Eye (tissue), 1 donor: ENCODE measurements at places on chromosomes 2 and 18.

DNA sequence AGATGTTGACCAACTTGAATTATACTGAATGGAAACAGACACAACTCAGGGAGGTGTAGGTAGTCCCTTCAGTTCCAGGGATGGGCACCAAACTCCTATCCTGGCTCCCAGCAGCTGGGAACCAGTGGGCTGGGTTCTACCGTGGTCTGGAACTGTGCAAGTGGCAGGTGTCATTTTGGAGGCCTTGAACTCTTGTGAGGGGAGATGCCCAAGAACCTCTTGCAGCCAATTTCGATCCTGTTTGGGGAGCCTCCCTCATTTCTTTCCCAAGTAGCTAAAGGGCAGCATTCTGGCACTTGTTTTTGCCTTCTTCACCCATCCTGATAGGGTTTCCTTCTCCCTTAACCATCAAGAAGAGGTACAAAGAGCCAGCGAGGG, 200.2 kb downstream of the ANKRD30B start:
- no peak for DNase-seq

DNA sequence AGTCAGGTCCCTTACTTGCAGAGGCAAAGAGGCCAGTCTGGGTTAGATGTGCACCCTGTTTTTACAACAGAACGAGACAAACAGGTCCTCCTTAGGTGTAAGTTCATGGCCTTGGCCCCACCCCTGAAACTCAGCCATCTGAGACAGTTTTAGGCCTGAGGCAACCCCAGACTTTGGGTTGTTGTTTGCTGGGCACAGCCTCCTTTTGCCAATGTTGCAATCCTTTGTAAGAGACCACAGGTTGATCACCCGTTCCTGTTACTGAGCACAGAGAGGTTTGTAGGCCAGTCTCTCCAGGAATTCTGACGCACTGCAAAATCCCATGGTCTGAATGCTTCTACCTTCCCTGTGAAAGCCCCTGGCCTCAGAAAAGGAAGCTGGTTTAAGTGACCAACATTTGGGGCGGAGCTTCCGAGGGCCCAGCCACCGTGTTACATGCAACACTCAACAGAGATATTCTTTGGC, 15.5 kb upstream of the IL1RN start:
- no peak for DNase-seq

- no peak for DNase-seq
Measured at GRCh38 chr2:25419678-25420242, 78.0 kb upstream of the DNMT3A start.

DNA sequence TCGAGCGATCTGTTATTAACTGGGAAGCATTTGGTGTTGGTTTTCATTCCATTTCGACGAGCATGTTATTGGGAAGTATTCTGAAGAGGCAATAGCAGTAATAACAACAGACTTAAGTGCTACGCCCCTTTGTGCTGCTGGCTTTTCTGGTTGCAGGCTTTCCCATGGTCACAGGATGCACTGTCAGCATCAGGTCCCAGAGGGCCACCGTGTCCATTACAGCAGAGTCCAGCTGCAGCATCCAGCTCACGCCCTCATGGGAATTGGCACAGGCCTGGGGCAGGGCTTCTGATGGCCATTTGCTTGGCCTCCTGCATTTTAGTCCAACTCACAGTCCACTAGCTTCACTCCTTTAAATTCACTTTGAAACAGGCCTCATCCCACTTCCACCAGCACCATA, 44.4 kb downstream of the BCL2L11 start:
- peak; percentile 62 for DNase-seq

DNA sequence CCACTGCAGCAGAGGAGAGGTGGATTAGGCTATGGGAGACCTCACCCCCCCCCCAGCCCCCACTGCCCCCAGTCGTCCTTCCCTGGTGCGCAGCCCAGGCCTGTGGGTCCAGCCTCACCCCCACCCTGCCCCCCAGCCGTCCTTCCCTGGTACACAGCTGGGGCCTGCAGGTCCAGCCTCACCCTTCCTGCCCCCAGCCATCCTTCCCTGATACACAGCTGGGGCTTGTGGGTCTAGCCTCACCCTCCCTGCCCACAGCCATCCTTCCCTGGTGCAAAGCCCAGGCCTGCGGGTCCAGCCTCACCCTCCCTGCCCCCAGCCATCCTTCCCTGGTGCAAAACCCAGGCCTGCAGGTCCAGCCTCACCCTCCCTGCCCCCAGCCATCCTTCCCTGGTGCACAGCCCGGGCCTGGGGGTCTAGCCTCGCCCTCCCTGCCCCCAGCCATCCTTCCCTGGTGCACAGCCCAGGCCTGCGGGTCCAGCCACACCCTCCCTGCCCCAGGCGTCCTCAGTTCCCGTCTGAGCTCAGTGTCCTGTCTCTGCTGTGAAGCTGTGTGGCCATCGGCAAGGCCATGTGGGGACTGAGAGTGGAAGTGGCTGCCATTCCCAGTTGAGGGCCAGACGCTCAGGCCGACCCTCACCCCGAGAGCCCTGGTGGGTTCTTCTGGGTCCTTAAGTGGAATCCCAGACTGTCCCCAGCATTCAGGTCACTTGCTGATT, 86.8 kb upstream of the SNTG2 start:
- DNase-seq: no peak

GRCh38 chr2:15819562-15820256, 120.6 kb upstream of the MYCN start:
- no peak for DNase-seq

- DNase-seq: no peak
Measured at GRCh38 chr2:200929334-200930249, 33.9 kb downstream of the ORC2 start.

GRCh38 chr18:48929941-48930713, 20.6 kb downstream of the SMAD7 start:
- peak; percentile 76 for DNase-seq

DNA sequence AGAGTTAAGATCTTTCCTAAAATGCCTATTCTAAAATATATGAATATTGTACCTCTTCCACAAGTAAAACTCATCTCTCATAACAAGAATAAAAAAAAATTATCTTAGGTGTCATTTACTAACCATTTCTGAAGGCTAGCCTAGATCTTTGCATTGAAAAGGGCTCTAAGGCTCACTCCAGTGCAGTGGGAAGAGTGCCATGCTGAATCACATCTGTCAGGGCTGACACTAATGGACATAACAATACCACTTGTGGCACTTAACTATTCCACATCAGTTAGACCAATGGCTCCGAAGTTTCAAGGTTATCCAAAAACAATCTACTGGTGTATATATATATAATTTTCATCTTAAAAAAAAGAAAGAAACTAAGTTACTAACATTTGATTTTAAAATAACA, 130.2 kb downstream of the EXOC6B start:
- peak; percentile 74 for DNase-seq

DNA sequence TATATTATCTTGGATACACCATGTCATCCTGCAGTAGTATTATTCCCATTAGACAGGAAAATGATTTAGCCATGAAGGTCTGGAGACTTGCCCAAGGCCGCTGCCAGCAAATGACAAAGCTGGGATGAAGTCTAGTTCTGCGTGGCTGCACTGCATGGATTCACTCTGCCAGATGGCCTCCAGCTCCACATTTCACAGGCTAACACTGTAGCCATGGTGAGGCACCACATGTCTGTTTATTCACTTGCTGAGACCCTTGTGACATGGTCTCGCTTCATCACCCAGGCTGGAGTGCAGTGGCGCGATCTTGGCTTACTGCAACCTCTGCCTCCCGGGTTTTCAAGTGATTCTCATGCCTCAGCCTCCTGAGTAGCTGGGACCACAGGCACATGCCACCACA, 31.5 kb upstream of the SCG2 start:
- no peak for DNase-seq

DNA sequence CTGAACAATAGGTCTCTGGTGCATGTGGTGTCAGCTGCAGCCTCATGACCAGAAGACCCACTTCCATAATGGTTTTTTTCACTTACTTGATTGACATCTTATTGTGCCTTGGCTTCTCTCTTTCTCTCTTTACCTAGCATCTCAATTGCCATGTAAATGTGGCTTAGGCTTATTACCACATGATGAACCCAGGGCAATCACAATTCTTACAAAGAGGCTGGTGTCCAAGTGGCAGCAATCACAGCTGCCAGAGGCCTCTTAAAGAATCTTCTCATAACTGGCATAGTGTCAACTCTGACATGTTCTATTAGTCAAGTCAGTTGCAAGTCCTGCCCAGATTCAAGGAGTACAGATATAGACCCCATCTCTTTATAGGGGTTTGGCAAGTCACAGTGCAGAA, 1224.8 kb downstream of the SUCLG1 start:
- no peak for DNase-seq

- DNase-seq: peak; percentile 90
Measured at GRCh38 chr2:101613056-101613704, 84.3 kb upstream of the MAP4K4 start.

DNA sequence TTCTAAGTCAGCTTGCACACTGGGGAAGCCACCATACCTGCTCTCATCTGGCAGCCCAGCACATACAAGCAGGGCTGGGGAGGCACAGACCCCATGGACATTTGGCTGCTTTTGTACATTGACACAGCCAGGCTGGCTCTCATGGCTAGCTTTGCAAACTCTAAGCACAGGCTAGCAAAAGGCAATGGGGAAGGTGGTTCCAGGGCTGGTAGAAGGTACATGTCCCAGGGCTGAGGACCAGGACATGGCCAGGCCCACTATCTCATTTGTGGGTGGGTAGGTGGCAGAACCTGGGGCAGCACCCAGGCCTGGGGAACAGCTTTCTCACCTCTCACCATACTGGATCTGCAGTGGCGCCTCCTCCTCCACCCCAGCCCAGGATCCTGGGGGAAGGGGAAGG, 90.9 kb downstream of the HS1BP3 start:
- DNase-seq: no peak

- no peak for DNase-seq
Measured at GRCh38 chr18:4524096-4524495, 69.0 kb upstream of the DLGAP1 start.

- no peak for DNase-seq
Measured at GRCh38 chr2:44645937-44646336, 284.2 kb downstream of the CAMKMT start.

DNA sequence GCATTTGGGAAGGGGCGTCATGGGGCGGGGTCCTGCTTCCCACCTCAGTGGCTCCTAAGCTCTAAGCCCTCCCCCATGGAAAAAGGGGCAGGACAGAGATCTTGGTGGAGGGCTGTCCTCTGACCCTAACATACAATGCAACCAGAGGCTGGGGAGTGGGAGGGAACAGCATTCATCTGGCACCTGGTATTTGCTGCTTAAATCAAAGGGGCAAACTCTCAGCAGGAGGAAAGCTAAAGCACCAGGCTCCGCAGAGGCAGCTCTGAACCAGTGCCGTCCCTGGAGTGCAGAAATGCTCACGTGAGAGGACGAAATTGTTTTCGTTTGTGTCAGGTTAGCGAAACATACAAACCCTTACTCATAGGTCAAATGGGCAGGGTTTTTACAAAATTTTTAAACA, 92.7 kb upstream of the PXDN start:
- DNase-seq: peak; percentile 37

DNA sequence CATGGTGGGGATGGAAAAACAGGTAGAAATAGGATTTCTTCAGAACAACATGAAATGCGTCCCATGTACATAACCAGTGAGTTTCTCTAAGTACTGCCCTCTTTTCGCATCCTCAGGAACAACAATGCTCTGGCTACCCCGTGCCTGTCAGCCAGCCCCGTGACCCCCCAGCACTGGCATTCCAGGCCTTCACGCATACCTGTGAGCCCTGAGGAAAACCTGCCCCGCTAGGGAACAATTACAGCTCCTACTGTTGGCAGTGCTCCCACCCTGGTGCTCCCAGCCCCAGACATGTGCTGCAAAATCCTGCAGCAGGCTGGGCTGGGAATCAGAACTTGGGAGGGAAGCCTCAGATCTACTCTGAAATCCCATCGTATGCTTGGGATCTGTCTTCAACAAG, 9.1 kb downstream of the SMAD7 start:
- no peak for DNase-seq

DNA sequence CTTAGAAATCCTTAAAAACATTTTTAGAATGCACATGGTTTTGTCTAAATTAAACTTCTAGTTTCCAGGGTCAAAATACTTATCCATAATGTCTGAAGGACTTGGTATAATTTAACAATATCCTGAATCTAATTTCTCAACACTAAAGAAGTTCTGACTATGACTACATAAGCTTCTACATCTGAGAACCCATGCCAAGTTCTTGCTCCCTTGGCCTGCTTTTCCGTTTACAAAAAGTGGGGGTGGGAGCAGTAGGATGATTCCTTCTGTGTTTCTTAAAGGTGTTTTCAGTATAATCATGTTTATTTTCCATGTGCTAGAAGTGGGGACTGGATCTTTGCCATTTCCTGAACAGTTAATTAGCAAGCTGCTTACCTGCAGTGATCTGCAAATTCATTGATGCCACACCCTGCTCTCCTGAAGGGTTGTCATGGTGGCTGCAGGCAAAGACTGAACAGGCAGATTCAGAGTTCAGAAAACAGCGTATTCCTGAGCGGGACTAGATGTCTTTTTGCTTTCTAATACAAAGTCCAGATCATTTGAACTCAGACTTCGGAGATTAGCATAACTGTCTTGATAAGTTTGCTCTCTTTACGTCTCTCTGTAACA, 36.2 kb downstream of the ADNP2 start:
- DNase-seq: no peak

- DNase-seq: no peak
Measured at GRCh38 chr2:219684721-219685689, 57.6 kb downstream of the SLC4A3 start.

DNA sequence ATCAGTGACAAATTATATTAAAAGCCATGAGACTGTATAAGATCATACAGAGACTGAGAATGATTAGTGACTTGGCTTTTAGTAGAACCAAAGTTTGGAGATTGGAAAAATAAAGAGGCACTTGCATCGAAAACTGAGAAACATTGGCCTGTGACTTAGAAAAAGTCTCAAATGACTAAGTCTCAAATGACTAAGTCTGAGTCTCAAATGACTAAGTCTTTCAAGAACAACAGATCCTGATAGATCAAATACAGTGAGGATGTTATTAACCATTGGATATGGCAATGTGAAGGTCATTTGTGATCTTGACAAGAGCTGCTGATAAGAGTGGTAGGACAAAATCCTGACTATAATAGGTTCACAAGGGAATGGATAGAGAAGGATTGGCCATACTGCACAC, 135.5 kb upstream of the FANCL start:
- DNase-seq: no peak

GRCh38 chr2:214830794-214831346, 21.4 kb upstream of the BARD1 start:
- DNase-seq: no peak

- peak; percentile 86 for DNase-seq
Measured at GRCh38 chr2:235106874-235107639, 155.2 kb downstream of the SH3BP4 start.

DNA sequence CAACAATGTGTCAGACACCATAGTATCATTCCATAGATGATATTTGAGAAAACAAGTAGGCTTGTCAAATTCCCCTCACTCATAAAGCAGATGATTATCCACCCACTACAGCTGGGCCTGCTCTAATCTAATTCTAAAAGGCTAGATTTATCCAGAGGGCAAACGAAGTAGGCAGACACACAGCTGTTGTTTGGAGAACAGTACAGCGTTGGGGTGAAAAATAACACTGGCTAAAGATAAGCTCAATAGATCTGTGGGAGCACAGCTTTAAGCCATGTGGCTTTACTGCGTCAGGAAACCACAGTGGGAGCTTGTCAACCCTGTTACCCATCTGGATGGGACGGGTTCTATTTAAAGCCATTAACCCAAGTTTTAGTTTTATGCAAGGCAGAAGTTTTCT, 48.9 kb upstream of the COBLL1 start:
- no peak for DNase-seq
